ENCODE measurements at places on chromosomes 1 and 21.
A peak's percentile ranks its signal among the peaks of the same experiment; 100 is the strongest.

GRCh38 chr1:44681905-44682882 is 7.7 kb downstream of the ARMH1 start:
- DNase-seq = no peak

GRCh38 chr1:17236779-17237560 is 11.9 kb upstream of the PADI3 start:
- DNase-seq = peak; percentile 89

- no peak for DNase-seq
Measured at GRCh38 chr1:234983564-234984238, 144.9 kb downstream of the TOMM20 start.

GRCh38 chr1:53172426-53173128 is 24.0 kb upstream of the CPT2 start:
- DNase-seq = peak; percentile 31

- DNase-seq = no peak
Measured at GRCh38 chr1:117017648-117018047, 16.1 kb downstream of the CD101 start.

- DNase-seq = peak; percentile 58
Measured at GRCh38 chr1:207672522-207673130, 27.7 kb downstream of the CR1L start.

DNA sequence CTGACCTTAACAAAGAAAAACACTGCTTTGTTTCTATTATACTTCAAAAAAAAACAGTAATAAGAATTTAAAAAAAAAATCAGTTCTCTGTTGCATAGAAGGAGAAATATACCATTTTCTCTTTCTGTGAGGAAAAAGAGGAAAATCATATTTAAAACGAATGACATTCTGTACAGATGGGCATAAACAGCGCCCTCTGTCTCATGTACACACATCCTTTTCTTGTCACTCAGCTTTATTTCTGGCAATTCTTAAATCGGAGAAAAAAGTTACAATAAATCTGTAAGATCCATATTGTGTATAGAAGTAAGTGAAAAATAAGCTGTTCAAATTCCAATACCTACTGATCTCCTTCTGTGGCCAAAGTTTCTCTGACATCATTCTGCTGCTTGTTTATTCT is 245.4 kb downstream of the SMYD3 start:
- peak; percentile 36 for DNase-seq

DNA sequence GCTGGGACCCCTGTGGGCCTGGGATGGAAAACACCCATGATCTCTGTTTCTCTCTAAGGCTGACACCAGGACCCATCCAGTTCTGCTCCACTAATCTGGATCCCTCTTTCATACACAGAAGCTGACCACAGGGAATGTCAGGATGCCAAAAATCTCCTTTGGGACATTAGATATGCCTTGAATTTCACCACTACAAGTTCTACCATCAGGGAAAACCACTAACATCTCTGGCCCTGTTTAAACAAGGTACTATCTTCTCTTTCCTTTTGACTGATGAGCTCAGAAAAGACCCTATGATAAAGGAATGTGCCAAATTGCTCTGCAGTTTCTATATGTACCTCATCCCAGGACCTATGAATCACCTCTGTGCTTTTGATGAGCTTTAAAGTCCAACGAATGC is 10.2 kb upstream of the PLXNA2 start:
- DNase-seq = peak; percentile 25

DNA sequence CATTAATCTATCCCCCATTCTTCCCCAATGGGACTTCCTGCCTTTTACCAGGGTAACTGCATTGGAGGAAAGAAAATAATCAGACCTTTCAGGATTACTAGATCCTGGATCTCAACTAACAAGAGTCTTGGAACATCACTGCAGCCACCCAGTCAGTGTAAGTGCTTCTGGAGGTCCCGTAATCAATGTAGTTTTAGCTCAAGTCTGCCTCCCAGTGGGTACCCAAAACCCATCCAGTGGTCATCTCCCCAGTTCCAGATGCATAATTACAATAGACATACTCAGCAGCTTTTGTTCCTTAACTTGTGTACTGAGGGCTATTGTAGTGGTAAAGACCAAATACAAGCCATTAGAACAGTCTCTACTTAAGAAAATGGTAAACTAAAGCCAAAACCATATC is 319.1 kb downstream of the GPATCH2 start:
- peak; percentile 65 for DNase-seq

- peak; percentile 42 for DNase-seq
Measured at GRCh38 chr1:12383786-12384185, 154.0 kb downstream of the VPS13D start.

GRCh38 chr1:53183095-53183990 is 13.3 kb upstream of the CPT2 start:
- DNase-seq = peak; percentile 44

- peak; percentile 29 for DNase-seq
Measured at GRCh38 chr1:240801442-240801841, 189.5 kb upstream of the GREM2 start.

DNA sequence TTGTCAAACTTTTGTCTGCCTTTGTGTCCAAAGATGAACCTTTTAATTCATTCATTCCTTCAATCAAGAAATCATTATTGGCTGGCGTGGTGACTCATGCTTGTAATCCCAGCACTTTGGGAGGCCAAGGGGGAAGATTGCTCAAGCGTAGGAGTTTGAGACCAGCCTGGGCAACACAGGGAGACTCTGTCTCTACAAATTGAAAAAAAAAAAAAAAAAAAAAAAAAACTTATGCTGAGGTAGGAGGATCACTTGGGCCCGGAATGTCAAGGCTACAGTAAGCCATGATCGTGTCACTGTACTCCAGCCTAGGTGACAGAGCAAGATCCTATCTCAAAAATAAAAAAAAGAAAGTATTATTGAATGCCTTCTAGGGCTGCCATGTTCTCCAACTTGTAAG is 51.3 kb upstream of the CXADR start:
- DNase-seq = peak; percentile 39

DNA sequence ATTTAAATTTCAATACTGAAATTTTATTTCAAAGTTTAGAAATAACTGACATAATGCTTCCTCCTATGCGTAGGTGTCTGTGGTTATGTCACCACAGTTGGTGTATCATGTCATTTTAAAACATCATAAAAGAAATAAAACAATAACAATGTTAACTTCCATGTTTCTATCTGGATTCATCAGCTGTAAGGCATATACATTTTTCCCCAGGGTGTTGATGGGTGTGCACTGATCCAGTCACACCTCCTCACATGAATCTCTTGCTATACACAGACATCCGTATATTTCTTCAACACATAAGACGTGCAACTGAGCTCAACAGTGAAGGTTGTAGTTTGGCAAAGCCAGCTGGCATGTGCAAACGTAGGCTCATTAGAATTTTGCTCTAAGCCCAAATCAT is 6.2 kb downstream of the KCNA3 start:
- no peak for DNase-seq

GRCh38 chr1:48552420-48552819 is 80.4 kb upstream of the SPATA6 start:
- peak; percentile 19 for DNase-seq

DNA sequence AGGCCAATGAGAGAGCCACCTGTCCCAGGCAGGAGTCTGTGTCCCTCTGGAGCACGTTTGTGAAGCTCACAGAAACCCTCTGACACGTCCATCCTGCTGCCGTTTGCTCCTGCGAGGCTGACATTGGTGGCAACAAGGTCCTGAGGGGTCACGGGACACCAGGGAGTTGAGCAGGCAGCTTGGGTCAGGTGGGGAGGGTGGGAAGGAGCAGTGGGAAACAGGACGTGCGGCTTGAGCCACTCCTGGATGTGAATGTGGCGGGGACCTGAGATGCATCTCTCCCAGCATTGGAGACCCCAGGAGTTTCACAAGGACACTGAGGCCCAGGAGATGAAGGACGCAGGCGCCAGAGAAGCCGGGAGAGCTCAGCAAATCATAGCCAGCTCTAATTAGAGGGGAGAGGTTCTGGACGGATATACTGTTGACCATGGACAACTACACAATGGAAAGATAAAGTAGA is 149.0 kb downstream of the PEX14 start:
- DNase-seq = no peak

GRCh38 chr1:17020502-17020901 is 8.8 kb upstream of the ATP13A2 start:
- no peak for DNase-seq

DNA sequence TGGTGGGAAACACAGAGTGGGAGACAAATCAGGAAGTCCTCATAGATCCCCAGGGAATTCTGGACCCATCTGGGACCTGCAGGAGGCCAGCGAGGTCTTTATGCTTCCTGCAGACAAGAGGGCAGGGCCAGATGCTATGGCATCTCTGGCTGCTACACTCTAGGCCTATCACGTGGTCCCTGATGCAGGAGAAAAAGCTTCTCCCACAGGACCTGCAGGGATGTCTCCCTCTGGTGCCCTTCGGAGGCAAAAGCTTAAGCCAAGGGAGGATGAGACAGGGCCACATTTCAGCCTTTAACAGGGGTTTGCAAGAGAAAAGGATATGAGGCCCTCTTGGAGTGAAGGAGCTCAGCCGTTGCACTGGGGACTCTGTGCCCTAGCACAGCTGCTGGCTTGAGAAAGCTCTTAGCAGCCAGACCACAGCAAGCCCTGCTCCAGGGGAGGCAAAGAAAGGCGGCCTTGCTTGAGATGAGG is 243.0 kb downstream of the C1orf94 start:
- no peak for DNase-seq

GRCh38 chr1:24720152-24720551 is 25.1 kb upstream of the CLIC4 start:
- peak; percentile 61 for DNase-seq

DNA sequence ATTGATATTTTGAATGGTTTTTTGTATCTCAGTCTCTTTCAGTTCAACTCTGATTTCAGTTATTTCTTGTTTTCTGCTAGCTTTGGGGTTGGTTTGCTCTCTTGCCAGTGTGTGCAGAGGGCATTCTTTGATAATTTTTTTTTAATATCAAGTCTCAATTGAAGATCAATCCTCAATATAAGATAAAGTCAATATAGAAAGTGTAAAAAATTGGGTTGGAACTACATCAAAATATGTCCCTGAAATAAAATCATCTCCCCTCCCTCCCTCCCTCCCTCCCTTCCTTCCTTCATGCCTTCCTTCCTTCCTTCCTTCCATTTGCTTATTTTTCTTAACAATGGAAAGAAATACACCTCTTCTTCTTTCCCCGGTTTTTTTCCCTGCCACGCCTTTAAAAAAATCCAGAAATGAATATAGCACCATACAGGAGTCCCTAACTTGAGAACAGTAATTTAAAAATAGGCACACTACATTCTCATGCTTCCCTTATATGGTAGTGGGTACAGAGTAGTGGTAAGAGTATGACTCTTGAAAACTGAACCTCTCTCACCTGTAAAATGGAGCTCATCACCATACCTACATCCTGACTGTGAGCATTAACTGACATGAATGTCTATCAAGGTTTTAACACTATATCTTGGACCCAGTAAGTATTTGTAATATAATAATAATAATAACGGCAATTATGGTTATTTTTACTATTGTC is 221.9 kb downstream of the GIPC2 start:
- DNase-seq = no peak

DNA sequence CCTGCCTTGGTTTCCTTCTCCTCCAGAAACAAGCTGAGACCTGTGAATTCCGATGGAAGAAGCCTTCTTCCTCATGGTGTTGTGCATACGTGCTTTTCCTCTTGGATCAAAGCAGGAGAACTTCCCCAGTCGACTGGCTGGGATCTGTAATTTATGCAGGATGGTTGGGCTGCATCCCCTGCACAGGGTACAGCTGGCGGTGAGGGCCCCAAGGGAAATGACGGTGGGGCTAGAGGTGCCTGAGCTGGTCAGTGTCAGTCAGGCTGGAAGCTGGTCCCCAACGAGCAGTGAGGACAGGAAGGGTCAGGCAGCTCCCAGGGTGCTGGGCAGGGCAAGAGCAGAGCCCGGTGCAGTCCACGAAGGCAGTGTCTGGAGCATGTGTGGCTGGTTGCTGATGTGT is 106.7 kb downstream of the CNIH3 start:
- DNase-seq = no peak

- DNase-seq = no peak
Measured at GRCh38 chr1:91501971-91502671, 1.5 kb downstream of the CDC7 start.

DNA sequence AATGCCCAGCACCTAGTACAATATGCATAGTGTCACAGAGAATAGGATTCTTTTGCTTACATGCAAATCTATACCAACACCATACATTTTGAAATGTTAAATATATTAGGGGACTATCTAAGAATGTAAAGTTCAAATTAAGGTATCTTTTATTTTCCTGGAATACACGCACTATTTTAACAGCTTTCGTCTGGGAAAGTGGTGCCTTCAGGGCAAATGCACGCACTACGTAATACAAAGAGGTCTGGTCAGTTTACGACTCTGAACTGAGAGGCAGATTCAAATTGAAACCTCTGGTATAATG is 931 bp downstream of the FUBP1 start:
- no peak for DNase-seq

DNA sequence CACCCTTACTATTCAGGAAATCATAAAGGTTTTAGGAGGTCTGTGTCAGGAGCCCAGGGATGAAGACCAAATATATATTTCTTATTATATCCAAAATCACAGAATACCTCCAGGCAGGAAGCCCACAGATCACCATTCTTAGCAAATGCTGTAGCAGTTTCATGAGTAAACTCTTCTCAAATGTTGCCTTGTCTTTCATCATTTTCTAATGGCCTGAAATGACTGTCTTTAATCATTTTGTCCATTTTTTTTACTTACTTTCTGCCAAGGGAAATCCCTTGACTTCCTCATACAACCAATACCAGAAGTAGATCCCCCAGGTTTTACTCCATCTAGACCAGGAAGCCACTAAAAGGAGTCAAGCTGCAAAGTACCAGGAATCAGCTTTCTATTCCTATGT is 32.4 kb downstream of the PSMG1 start:
- DNase-seq = no peak

- peak; percentile 91 for DNase-seq
Measured at GRCh38 chr1:59669752-59670312, 144.9 kb upstream of the HOOK1 start.

DNA sequence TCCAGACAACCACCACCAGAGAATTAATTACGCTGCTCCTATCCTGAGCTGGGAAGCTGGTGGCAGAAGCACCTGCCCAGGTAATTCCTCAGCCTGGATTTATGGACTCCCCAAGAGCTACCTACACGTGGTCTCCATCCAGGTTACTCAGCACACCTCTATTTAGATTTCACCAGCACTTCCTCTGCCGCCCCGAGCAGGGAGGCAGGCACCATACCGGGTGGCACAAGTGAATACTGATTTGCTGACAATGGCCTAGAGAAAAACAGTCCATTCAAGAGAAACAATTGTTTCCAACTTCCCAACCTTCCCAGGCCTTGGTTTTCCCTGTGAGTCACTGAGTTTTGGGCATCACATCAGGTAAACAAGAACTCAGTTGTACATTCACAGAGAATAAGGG is 134.3 kb downstream of the MATN1 start:
- no peak for DNase-seq

DNA sequence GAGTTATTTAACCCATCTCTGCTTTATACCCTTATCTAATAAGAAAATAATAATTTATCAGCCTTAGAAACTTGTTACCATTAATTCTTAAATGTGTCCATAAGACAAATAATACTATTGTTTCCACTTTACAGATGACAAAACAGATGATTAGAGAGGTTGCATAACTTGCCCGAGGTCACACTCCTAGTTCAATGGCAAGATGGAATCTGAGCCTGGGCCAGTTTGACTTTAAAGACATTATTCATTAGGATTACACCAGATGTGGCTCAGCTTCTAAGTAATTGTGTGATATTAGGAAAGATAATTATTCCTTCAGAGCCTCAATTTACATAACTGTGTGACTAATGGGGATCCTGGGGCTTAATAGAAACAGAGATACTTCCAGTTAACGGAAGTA is 42.3 kb upstream of the KCNK2 start:
- DNase-seq = no peak

All from choroid plexus epithelial cell (primary cell).